ENCODE measurements at places on chromosomes 16 and 17.
A peak's percentile ranks its signal among the peaks of the same experiment; 100 is the strongest.

DNA sequence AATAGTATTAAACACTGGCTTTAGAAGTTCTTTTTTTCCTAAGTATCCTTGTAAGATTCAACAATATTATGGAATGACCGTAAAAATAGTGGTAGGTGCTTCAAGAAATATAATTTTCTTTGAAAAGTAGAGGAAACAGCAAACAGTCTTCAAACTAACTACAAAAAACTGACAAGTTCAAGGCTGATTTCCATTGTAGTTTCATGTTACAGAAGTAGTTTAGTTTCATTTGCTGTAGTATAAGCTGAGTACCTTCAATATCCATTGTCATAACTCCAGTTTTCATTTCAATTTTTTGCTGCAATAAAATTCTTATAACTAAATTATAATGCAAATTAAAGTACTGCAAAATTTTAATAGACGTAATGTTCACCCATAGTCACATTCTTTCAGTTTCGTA is 19.3 kb downstream of the PHKB start:
- DNase-seq, result no peak

GRCh38 chr17:8818654-8819330 is 19.6 kb upstream of the MFSD6L start:
- no peak for DNase-seq

- no peak for DNase-seq
Observed at GRCh38 chr17:32016231-32016630, 9.0 kb downstream of the LRRC37B start.

DNA sequence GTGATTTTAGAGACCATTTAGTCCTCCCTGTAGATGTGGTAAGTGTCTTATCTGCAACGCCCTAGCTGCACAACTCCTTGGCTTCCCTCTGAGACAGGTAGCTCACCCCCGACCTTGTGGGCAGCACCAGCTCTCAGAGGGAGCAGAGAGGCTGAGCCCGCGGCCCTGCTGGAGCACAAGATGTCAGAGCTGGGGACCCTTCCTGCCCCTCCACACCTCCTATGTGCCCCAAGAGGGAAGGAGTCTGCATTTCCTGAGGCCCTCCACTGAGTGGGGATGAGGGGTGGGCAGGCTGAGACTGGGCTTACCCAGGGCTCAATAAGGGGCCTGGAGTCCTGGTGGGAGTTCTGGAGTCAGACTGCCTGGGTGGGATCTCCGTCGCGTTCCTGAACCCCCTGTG is 12.2 kb upstream of the ADGRG1 start:
- DNase-seq, result no peak

DNA sequence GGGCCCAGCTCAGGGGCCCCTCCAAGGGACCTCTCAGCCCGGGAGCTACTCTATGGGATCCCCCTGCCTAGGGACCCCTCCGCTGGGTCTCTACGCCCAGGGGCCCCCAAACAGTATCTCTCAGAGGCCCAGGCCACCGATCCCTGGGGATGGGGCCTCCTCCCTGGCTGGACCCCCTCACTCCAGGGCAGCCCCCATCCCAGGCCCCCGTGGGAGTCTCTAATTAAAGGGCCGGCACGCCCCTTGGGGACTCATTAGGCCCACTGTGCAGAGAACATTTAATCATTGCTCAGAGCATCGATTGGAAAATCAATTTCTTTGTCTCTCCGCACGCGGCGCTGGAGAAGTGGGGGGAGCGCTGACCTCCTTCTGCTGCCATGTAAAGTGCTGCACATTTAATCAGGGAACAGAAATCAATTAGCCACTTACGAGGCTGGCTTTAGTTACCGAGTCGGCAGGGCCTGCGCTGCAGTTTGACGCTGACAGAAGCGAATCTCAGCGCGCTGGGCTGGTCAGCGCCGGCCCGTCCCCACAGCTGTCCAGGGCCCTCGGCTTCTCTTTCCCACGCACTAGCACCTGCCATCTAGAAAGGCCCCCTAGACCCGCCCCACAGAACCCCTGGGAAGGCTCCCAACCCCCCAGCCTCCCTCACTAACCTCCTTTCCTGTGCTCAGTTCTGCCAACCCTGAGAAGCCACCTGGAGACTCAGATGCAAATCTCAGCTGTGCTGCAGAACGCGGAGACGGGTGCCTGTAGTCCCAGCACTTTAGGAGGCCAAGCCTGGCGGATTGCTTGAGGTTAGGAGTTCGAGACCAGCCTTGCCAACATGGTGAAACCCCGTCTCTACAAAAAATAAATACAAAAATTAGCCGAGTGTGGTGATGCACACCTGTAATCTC is 20.2 kb upstream of the C1QL1 start:
- no peak for DNase-seq

- DNase-seq, result no peak
Observed at GRCh38 chr16:89944773-89945172, 3.8 kb upstream of the DEF8 start.

GRCh38 chr17:35022536-35023063 is 40.9 kb downstream of the RFFL start:
- DNase-seq, result peak; percentile 10

DNA sequence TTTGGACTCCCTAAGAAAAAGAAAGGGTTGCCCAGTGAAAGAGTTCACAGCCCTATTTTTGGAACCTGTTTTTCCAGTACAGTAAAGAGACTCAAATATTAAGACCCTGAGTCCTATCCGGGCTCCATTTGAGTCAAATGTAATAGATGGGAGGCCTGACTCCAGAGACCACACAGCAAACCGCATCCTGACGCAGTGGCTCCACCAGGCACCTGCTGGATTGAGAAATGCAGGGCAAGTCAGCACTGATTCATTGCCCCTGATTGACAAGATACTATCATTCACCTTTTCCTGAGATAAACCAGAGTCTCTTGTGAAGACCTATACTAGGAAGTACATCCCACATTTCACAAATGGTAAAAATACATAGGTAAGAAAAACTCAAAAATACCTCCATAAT is 715.7 kb upstream of the SOX9 start:
- no peak for DNase-seq

DNA sequence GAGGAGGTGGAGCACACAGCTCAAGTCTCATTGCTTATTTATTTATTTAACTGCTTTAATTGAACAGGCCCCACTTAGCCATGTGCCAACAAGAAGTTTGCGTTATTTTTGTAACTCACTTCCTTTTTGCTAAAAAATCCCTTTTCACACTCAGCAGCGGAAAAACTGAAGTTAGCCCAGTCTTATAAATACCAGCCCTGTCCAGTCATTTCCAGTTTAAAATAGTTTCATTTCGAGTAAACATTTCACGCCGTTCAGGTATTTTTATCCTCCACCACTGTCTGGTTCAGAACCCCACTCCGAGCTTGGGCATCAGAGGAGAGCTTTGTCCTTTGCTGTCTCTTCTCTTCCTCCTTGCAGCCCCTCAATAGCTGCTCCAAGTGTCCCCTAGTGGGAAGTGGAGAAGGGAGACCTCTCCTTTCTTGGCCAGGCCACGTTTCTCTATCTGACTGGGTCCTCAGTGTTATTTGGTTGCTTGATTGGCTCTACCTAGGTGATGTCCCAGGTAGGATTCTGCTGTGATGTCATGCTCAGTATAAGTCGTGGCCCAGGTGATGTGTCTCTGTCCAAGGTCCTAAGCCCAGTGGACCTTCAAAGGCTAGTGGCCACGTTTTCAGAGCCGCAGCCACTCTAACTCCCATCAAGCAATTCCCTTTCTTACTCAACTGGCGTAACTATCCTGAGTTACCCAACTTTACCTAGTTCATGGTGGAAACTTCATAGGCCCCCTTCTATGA is 53.0 kb upstream of the GAS7 start:
- DNase-seq, result no peak

- DNase-seq, result no peak
Observed at GRCh38 chr17:75115555-75115954, 5.8 kb downstream of the ARMC7 start.

DNA sequence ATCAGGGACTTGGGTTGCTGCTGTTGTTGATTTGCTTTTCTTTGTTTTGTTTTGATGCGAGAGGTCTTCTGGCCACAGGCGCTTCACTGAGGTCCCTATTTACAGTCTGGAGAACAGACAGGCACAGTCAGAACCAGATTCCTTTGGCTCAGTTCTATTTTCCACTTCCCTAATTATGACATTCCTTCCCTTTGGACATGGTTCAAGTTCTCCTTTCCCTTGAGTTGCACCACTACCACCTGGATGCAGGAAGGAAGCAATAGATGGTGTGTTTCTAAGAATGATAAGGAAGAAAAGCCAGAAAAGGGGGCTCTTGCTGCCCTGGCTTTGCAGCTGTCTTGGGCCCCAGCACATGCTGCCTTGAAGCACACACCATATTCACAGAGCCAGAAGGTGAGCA is 160.6 kb downstream of the MAF start:
- DNase-seq, result no peak

GRCh38 chr16:19071811-19072777 is 4.7 kb downstream of the COQ7 start:
- DNase-seq, result no peak

DNA sequence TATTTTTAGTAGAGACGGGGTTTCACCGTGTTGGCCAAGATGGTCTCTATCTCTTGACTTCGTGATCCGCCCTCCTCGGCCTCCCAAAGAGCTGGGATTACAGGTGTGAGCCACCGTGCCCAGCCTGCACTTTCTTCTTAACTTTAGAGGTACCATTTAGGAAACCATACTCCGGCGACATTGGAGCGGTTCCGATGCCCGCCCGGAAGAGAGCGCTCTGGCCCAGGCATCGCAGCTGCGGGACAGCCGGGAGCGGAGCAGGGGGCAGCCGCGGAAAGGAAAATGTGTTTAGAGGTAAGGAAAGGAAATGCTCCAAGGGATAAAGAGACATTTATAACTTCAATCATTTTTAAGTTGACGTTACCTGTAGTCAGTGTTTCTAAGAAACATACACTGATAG is 6.0 kb upstream of the HS3ST3B1 start:
- DNase-seq, result no peak

- no peak for DNase-seq
Observed at GRCh38 chr16:3659251-3659650, 4.8 kb downstream of the DNASE1 start.

- no peak for DNase-seq
Observed at GRCh38 chr16:89759746-89760340, 38.5 kb downstream of the ZNF276 start.

DNA sequence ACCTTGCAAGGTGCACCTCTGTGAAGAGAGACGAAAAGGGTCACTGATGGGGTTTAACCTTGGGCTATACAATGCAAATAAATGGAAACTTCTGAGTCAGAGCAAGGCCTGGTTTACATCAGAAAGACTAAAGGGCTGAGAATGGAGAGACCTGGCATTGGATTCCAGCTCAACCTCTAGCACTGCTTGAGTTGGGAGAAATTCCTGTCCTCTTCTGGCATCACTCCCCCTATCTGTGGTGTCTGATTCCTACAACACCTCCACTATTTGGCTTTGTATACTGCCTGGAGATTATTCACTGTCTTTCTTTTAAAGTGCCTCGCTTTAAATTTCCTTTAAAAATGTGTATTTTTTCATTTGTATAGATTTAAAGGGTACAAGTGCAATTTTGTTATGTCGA is 68.8 kb downstream of the GPR139 start:
- no peak for DNase-seq

DNA sequence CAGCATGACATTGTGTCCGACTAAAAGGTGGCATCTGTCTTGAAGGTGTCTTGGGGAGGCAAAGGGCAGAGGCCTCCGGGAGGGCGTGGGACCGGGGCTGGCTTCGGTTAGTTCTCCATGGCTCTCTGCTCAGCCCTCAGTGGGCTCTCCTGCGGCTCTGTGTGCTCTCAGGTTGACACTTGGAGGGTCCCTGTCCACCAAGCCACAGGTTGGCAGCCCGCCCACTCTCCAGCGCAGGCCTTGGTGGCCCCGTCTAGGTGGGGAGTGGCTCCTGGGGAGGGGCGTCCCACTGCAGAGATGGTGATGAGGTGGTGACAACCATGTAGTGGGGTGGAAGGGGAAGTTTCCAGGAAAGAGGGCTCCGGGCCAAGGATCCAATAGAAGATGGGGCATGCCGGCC is 31.6 kb downstream of the ADGRG5 start:
- no peak for DNase-seq

DNA sequence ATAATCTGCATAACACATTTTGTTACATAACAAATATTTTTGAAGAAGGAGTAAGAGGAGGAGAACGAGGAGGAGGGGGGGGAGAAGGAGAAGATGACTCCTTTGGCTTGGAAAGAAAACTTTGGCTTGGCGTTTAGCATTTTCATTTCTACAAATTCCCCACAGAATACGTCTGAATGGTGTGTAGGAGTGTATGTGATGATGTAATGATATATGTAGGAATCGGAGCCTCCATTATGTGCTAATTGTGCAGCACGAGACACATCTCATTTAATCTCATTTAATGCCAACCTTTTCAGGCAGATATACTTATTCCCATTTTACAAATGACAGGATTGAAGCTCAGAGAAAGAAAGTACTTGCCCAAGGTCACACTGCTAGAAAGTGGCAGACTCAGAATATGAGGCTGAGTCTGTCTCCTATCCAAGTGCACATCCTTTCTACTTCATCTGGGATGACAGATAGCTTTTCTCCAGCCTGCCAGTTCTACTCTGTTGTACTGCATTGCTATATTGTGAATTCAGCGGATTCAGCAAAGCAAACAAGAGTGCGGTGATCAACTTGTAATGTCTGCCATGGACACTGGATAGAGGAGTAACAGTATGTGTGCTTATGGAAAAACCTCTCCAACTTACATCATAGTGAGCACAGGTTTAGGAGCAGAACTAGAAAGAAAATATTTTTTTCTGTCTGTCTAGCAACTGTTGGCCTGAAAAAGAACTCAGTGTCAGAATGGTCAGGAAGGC is 10.4 kb upstream of the SLC47A2 start:
- DNase-seq, result no peak

DNA sequence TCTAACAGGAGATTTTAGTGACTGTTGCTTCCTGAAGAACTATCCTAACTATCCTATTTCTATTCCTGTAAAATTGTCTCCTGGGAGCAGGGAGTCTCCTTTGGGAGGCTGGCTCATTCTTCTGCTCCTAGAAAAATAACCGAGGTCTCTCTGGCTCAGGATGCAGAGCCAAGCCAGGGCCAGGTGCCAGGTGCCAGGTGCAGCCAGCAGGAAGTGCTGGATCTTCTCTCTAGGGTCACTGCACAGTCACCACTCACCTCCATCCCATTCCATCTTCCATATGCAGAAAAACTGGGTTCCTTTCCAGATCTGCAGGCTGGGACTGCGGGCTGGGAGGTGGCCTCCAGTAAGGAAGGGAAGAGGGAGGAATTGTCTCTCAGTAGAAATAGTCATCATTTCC is 3.8 kb upstream of the TMC7 start:
- no peak for DNase-seq

DNA sequence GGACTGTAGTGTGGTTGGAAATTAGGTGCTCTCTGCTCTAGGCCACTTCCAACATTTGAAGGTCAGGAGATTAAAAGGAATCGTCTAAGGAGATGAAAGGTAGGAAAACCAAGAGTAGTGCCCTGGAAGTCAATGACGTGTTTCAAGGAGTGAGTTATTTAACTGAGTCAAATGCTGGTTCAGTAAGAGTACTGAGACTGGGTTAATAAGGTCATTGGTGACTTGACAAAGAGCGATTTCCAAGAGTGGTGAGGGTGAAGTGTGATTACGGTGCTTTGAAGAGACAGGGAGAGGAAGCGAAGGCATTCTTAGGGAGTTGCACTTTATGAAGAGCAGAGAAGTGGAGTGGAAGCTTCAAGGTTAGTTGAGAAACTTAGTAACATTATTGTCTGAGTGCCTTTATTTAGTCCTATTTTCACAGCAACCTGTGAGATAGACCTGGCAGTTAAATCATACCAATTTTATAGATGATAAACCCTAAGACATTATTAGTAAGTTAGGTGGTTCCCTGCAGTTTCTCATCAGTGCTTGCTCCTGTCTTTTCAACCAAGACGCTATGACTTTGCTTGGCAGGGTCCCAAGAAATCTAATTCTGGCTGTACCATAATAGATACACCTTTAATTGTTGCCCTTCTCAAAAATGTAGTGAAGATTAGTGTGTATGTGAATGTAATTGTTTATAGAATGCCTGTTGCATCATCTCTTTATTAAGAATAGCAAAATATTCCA is 5.9 kb downstream of the ZNF207 start:
- DNase-seq, result no peak

All from right kidney (tissue), 9 donors.